ENCODE measurements at places on chromosomes 1 and 21.
A peak's percentile ranks its signal among the peaks of the same experiment; 100 is the strongest.

DNA sequence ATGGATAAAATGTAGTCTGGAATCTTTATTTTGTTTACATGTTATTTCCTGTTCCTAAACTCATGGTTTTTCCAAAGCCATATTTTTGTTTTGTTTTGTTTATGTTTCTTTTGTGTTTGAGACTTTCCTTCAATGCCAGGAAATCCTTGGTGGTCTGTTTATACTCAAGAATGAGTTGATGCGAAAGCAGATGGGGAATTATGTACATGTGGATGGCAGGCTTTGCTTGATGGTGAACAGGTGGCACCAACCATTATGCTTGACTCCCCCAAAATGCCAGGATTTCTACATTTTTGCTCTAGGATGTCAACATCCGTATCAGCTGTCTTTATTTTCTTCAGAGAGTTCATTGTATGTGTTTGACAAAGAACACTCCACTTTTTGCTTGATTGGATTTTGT lies 448.5 kb downstream of the PRDM2 start:
- no peak for DNase-seq

GRCh38 chr1:246537441-246537840 lies 28.6 kb downstream of the TFB2M start:
- no peak for DNase-seq

- no peak for DNase-seq
Observed at GRCh38 chr1:199808110-199808870, 219.2 kb upstream of the NR5A2 start.

GRCh38 chr1:167905671-167906070 lies 8.3 kb downstream of the ADCY10 start:
- DNase-seq: no peak

DNA sequence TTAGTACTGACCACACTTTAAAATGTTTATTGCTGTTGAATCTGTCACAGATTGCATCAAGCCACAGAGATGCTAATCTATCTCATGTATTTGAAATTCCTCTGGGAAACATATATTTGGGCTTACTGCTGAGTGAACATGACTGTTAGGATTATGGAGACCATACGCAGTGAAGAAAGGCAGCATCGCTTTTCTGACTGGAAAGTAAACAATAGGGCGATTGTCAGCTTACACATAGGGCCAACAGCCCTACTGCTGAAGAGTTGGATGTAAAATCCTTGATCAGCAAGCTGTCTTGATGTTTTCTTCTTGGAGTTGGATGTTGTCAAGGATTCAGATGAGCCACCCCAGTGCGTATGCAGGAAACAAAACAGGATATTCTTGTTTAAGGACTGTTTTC lies 368.7 kb upstream of the ADGRL2 start:
- no peak for DNase-seq

DNA sequence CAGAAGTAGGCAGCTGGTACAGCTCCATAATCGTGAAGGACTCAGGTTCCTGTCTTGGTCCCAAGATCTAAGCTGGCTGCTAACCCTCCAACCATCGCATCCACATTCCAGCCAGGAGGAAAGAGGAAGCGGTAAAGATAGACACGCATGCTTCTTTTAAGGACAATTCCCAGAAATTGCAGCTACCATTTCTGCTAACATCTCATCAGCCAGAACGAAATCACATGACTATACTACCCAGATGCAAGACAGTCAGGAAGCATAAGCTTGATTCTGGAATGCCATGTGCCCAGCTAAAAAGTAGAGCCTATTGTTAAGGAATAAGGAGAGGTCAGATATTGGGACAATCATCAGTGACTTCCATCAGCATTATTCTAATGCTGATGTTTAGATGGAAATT lies 110.4 kb downstream of the EPHB2 start:
- no peak for DNase-seq

- no peak for DNase-seq
Observed at GRCh38 chr1:46692811-46693770, 21.4 kb downstream of the TEX38 start.

- no peak for DNase-seq
Observed at GRCh38 chr1:201639826-201640225, 100.9 kb downstream of the NAV1 start.

DNA sequence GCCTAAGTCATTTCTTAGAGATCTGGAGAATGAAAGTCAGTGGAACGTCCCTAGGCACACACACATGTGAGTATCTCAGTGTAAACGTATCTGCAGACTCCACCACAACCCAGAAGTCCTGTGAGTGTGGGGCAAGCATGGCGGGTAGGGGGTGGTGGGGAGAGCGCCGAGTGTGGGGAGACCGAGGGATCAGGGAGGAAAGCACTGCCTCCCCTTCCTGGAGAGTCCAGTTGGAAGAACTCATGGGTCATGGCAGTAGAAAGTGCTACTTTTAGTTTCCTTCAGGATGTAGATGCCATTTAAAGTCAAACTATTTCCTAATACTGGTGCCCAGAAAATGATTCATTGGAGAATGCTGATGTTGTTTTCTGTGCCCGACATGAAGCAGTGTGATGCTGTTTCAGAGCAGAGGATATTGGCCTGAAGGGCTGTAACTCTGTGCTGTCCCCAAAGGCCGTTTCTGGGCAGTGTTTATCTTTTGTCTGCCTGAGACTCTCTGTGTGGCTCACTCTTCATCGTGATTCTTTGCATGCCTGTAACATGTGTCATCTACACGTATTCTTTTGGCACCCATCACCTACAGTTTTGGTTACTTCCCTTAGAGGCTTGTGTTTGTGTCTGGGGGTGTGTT lies 45.7 kb upstream of the TSPAN2 start:
- no peak for DNase-seq

GRCh38 chr1:211920141-211920572 lies 89.6 kb upstream of the LPGAT1 start:
- no peak for DNase-seq

DNA sequence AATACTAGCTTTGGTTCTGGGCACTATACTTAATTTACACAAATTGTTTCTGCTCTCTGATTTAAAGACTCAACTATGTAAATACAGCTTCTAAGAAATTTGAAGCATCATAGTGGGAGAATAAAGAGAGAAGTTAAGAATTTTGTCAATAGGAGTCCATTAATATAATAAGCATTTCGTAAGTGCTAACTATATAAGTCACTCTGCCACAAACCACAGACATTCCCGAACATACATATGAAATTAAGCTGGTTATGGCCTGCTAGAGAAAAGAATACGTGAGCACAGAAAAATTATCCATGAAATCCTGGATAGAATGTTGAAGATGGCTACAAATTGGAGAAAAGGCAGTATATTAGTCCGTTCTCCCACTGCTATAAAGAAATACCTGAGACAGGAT lies 526.2 kb downstream of the MRPL39 start:
- DNase-seq: no peak

DNA sequence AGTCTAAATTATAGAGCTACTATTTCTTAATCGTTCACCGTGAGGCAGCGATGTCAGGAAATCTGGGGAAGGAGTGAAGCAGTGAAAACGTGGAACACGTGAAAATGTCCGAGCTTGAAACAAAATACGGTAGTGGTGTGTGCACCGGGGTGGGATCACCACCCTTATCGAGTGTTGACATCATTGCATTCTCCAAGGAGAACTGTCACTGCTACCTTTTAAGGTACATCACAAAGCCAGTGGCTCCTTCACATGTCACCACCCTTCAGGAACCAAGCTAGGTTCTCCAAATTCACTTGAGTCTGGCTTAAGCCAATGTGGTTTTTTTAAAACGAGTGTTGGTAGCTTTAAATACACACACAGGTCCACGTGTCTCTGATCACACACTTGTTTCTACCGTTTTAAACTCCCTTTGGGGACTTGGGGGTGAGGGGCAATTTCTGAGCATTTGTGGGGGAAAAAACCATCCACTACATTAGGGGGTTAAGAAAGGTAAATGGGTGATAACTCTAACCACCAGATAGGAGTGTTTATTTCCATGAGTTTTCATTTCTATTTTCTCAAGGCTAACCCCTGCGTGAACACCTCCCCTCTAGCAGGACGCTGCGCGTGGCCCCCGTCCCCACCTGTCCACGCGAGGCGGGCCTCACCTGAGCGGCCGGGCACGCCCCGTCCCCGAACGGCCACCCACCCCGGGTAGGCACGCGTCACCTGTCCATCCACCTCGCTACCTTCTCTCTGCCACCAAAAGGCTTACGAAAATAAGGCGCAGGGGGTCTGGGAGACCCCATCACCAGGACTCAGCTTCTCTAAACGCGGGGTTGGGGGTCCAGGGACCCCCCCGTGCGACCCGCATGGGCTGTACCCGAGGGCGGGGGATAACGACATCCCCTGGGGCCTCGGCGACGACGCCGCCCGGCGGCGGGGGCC lies 978 bp downstream of the PRDM15 start:
- peak; percentile 15 for DNase-seq

GRCh38 chr1:112011202-112011601 lies 21.7 kb upstream of the KCND3 start:
- no peak for DNase-seq

GRCh38 chr1:99497690-99498089 lies 148.2 kb upstream of the PALMD start:
- DNase-seq: no peak

DNA sequence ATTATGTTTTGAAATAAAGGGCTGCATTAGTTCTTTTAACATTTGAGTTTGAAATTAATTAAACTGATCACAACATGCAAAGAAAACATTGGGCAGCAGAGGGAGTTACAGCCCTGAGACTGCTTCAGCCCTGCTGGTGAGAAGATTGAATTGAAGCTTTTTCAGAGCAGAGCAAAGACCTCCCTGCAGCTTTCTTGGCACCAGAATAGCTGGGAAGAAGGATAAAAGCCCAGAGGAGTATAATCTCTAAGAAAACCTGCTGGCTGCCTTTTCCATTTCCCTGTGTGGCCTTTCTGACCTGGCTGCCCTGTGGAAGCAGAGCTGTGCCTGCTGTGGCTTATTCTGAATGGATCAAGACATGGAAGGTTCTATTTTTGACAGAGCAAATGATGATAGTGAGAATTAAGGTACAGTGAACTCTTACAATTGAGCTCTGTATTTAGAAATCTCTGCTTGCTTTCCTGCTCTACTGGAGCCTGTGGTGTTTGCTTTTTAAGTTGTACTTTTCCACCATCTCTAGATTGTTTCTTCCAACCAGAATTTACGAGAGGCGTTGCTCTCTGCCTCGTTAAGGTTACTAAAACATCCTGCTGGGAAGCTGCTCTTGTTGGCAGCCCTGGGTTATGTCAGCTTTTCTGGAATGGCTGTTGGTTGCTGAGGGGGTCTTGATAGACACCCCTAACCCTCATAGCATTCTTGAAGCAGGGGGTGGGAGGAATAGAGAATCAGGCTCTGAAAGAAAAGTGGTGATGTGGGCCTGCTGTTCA lies 9.9 kb downstream of the SNRPE start:
- DNase-seq: no peak

DNA sequence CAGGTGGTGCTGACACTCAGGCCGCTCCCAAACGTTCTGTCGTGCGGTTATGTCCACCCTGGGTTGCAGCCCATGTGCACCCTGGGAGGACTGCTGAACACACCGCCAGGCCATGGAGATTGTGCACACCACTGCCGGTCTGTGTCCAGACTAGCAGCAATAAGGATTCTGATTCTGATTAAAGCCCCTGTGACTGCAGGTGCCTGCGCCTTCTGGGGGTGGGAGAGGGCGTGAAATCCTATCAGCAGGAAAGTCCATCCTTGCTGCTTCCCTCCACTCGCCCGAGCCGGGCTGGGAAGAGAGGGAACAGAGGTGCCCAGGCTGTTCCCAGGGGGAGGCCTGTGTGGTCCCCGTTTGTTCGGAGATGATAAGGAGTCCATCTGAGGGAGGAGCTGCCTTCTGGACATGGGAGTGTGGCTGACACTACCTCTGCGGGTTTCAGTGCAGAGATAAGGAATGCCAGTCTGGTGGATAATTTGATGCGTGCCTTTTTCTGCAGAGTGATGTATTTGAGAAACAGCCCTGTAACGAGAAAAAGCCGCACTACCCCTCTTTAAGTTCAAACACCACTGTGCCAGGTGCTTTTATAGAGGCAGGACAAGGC lies 41.2 kb downstream of the BACE2 start:
- DNase-seq: no peak

GRCh38 chr1:19926296-19927129 lies 3.1 kb upstream of the PLA2G2E start:
- no peak for DNase-seq

DNA sequence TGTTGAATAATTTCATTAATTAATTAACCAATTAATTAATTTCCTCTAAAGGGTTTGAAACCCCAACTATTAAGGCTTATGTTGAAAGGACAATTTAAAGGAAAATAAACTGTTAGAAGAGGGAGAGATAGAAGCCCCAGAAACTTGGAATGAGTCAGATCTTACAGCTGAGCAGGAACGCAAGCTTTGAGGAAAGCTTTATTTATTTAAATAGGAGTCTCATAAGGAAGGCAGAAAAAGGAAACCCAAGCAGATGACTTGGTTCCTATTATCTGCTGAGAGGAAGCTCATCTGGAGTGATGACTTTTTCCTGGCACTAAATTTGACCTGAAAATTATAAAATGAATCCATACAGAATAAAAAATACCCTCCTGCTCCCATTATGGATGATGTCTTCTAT lies 105.1 kb downstream of the ROR1 start:
- no peak for DNase-seq

GRCh38 chr1:220325306-220325995 lies 53.2 kb upstream of the RAB3GAP2 start:
- DNase-seq: no peak

DNA sequence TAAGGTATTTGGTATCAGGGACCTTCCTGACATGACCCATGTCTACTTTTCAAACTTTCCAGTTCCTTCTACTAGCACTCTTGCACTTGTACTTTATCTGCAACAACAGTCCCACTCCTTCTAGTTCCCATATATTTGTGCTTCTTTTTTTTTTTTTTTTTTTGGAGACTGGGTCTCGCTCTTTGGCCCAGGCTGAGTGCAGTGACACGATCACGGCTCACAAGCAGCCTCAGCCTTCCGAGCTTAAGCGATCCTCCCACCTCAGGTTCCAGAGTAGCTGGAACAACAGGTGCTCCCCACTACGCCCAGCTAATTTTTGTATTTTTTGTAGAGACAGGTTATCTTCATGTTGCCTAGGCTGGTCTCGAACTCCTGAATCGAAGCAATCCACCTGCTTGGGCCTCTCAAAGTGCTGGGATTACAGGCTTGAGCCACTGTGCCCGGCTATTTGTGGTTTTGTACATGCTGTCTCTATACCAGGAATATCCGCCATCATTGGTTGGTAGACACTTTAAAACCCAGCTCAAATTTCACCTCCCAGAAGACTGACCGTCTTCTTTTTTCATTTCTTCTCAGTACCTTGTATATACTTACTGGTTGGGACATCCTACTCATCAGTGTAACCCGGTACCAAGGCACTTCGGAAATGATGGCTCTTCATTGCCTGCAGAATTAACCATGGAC lies 1.1 kb downstream of the ZMYM1 start:
- no peak for DNase-seq

- peak; percentile 13 for DNase-seq
Observed at GRCh38 chr1:197868751-197869489, 33.5 kb upstream of the C1orf53 start.

- DNase-seq: no peak
Observed at GRCh38 chr1:183543619-183544204, 46.5 kb downstream of the NCF2 start.

- DNase-seq: no peak
Observed at GRCh38 chr1:43890815-43891214, 42.8 kb upstream of the ARTN start.

DNA sequence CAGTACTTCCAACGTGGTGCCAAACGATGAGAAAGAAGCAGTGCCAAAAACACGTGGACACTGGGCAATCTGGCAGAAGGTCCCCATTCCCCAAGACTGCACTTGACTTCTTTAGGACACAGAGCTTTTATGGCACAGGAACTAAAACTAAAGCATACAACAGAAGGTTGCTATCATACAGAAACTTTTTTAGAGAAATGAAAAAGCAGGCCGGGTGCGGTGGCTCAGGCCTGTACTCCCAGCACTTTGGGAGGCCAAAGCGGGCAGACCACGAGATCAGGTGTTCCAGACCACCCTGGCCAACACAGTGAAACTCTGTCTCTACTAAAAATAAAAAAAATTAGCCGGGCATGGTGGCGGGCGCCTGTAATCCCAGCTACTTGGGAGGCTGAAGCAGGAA lies 43.0 kb downstream of the GNB1 start:
- DNase-seq: no peak
